Cortex of kidney (tissue), 1 donor: ENCODE measurements at places on chromosomes 4 and X.

- no peak for DNase-seq
These were observed 60.4 kb downstream of the SHROOM2 start for GRCh38 chrX:9846631-9847030.

DNA sequence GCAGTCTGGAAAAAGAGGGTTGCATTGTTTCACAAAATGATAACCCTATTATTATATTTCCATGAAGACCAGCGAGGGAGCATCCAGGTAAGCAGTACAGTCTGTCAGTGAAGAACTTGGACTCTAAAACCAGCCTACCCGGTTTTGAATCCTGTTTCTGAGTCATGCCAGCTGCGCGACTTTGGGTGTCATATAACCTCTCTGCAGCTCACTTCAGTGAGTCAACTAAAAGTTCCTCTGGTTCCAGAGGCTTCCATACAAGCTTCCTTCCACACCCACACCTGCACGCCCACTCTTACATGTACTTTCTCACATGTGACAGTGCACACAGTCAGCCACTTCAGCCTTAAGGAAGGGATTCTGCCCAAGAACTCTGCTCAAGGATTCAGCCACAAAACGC is 49.8 kb upstream of the PRPS2 start:
- DNase-seq = no peak

GRCh38 chr4:2733844-2734574 is 22.1 kb downstream of the TNIP2 start:
- DNase-seq = no peak

- DNase-seq = no peak
These were observed 147.4 kb downstream of the SMIM20 start for GRCh38 chr4:26061248-26061986.

- no peak for DNase-seq
These were observed 63.4 kb upstream of the PDE5A start for GRCh38 chr4:119692001-119692400.

- no peak for DNase-seq
These were observed 2105.9 kb downstream of the ARAP2 start for GRCh38 chr4:34138385-34138784.

GRCh38 chr4:148315049-148315448 is 127.2 kb downstream of the NR3C2 start:
- no peak for DNase-seq

DNA sequence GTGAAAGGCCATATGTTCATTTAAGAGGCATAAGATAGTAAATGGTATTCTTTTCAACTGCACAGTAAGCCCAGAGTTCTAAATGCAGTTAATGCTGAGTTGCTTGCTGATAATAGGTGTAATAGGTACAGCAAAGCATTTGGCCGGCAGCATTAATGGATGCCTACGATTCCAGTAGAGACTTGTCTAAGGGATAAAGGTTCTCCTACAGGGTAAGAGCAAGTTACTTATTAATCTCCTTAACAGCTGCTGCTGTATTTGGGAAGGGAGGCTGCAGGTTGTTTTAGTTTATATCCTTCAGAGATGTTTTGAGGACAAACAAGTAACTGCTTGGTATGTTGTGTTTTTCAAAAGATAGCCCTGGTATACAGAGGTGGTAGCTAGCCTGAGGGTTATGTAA is 16.8 kb downstream of the TSPAN7 start:
- no peak for DNase-seq

GRCh38 chr4:111693758-111694157 is 451.5 kb upstream of the FAM241A start:
- DNase-seq = no peak

DNA sequence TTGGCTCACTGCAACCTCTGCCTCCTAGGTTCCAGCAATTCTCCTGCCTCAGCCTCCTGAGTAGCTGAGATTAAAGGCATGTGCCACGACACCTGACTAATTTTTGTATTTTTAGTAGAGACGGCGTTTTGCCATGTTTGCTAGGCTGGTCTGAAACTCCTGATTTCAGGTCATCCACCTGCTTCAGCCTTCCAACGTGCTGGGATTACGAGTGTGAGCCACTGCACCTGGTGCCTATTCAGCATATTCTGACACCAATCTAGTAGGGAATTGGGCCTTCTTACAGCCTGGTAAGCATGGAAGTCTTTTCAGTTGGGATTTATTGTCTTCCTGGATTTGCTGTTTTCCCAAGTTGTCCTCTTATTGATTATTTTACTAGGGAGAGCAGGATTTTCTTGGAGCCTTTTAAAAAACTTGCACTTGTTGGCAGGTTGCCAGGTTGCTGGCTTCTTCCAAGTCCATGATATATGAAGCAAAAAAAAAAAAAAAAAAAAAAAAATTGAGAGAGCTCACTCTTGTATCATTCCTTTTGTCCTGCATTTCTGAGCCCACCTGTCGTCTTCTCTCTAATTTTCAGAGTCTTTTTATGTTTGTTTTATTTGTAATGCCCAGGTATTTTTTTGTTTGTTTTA is 43.7 kb downstream of the TMPRSS11E start:
- no peak for DNase-seq
